NCI-H1436 treated with DMSO at 0.1 percent for 48 hours (cell line): ENCODE measurements at places on chromosomes 6 and 20.
A peak's percentile ranks its signal among the peaks of the same experiment; 100 is the strongest.

DNA sequence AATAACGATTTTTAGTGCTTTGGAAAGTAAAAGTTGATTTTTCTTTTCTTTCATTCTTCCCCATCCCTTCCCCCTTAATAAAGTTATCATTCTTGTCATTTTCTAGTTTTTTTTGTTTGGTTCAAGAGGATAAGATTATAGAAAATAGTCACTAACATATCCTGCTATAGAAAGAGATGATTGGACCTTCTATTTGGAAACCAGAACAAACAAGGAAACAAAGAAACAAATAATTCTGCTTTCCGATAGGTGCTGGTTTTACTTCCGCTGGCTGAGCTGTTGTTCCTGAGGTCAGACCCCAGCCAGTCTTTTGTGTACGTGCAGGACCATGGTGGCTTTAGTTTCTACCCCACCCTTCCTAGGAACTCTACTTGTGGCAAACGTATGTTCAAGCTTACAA is at the start of gene CDH26:
Gene CDH26, plus strand, starts transcription at position 301 of the 400 bp plus-strand sequence. CDS start 304 bp downstream, outside the sequence.
- no peak for DNase-seq

DNA sequence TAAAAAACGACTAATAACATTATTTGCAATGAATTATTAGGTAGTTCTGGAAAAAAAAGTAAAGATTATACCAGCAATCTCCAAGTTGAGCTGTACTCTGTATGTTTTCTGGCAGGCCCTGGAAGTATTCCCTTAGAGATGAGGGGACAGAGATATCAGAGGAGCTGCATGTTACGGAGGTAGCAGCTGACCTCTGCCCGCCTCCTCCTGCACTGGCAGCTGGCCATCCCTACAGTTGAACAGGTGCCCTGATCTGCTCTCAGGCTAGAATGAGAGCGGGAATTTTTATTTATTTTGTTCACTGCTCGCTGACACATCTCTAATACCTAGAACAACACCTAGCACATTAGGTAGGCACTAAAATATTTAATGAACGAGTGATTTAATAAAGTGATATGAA is 23.1 kb downstream of the FBXL4 start:
- DNase-seq = no peak

- DNase-seq = no peak
Measured at GRCh38 chr6:132764370-132764769, 6.7 kb upstream of the VNN2 start.

DNA sequence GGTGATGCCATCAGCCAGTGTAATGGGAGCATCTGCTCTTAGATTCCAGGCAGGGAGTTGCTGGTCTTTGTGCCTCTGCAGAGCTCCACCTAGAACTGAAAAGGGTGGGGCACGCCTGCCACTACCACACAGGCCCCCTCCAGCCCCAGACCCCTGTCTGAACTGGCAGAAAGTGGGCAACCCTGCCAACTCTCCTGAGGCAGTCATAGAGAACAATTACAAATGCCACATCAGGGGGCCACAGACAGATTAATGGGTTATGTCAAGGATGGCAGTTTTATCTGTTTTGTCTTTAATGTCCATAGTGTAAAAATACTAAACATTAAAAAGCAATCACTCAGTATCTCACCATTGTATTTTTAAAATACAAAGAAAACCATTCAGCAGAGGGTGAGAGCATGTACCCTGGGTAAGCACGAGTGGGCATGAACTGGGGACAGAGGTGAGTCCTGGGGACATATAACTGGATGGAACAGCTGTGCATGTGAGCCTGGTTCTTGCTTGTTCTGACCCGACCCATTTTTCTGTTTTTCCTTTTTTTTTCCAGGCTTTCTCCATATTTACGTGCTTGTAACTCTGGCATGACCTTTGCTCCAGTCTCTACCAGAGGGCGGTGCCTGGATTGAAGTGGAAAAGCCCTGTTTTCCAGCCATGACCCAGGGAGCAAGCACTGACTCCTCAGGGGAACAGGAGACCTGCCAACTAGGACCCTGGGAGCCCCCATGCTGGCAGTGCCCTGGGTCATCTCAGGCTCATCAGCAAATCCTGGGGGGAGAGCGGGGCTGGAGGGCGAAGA is 8.2 kb downstream of the TRAF3IP2 start:
- DNase-seq = no peak

GRCh38 chr20:53866794-53867740 is 203.3 kb downstream of the BCAS1 start:
- DNase-seq = peak; percentile 32

DNA sequence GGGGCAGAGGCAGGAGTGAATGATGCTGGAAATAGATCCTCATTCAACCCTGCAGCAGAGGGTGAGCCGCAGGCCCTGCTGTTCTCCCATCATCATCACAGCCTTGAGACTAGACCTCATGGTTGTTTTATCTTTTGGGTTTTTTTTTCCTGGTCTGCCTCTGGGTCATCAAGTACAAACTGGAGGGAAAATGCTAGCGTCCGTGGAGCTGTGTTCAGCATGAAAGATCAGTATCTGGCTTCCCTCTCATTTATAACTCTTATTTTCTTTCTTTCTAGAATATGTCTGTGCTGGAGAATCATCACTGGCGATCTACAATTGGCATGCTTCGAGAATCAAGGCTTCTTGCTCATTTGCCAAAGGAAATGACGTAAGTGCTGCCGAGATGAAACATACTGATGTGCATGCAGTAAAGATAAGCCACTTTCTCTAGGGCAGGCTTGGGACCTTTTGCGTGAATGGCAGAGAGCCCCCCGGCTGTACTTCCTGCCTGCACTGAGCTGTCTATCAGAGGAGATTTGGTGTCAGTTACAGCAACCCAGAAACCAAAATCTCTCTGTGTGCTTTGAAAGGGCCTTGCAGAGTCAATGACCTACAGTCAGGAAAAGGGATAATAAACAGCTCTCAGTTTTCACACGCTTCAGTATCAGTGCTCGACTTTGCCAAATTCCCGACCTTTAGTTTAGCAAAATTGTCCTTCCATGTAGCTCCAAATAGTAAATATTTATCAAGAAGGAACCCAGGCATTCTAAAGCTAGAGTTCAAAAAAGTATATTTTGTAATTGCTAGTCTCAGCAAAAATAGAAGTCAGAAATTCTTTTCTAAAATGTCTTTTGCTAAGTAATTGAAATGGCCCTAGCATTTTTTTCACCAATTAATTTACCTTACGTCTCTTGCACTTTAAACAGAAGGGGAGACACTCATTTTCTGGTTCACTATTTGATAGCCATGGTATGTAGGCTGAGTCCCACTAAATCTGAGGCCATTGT is 76.3 kb downstream of the MTFR2 start:
- DNase-seq = no peak

GRCh38 chr6:125727216-125727615 is 22.2 kb upstream of the HEY2 start:
- no peak for DNase-seq

GRCh38 chr6:35170891-35171290 is 29.8 kb upstream of the TCP11 start:
- no peak for DNase-seq

GRCh38 chr20:25571240-25571639 is 14.1 kb downstream of the NINL start:
- DNase-seq = no peak

DNA sequence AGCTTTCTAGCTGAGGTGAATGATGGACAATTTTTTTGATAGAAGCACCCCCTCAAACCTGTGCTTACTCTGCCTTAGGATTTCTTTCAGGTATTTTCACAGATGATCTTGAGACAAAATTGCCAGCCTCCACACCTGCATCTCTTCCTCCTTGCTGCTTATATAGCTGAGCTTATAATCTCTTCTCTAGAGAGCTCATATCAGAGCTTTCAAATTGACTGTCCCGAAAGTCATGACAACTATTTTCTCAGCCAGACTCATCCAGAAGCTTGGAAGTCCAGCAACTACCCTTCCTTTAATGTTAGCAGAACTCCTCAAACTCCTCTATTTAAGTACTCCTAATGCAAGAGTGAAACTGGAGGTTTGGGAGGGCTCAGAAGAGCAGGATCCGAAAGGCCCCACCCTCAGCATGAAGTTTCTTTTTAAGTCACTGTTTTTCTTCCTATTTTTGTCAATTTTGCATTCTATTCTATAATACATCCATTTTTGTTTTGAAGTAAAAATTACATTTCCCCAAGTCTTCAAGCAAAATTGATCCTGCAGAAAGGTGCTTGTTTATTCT is 12.7 kb downstream of the CGA start:
- DNase-seq = no peak

DNA sequence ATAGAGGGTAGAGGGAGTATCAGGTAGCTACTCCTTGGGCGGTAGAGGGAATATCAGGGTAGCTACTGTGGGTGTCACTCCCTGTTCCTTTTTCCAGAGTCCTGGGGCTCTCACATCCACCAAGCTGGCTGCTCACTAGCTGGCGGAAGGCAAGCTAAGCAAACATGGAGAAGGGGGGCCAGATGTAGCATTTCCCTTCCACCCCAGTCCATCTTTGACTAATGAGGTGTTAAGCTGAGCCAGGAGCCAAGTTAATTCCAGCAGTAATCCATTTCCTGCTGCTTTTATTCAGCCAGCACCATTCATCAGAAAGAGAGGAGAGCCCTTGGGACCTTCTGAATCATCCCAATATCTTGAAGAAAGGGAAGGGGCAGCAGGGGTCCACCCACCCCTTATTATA is 330.0 kb downstream of the ZFAND3 start:
- DNase-seq = no peak

- no peak for DNase-seq
Measured at GRCh38 chr20:35571555-35571954, 29.7 kb downstream of the ERGIC3 start.

DNA sequence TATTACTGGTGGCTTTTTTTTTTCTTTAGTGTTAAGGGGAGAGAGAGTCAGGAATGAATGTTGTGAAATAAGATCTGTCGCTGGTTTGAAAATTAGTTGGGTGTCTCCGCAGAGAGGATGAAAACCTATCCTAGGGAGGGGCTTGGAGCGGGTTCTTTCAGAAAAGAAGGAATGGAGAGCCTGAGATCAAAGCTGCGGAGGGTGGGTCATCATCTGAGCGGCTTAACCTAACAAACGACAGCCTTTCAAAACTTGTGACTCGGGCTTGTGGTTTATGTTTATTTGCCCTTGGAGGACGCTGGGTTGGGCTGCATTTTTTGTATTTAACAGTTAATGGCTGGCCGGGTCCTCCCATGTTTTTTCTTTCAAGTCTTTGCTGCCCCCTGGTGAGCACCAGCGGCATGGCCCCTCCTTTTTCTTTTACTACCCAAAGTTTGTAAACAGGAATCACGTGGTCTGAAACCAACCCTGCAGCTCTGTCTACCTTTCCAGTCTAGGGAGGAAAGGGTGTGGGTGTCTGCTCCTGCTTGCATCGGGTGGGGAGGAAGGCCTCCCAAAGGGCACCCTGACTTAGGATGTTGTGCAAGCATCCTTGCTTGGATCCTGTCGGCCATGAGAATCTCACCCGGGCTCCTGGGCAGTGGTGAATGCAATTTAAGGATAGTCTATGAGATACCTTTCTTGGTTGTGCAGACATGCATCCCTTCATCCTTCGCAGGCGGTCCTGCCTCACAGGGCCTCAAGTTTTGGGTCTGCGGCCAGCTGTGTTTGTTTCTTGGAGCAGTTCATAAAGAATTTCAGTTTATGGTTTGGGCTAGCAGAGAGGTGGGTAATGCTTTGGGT is 2.2 kb downstream of the PIM1 start:
- DNase-seq = peak; percentile 56

- DNase-seq = no peak
Measured at GRCh38 chr6:16227048-16227562, 11.3 kb upstream of the GMPR start.

- no peak for DNase-seq
Measured at GRCh38 chr6:84733889-84734288, 30.5 kb downstream of the TBX18 start.

DNA sequence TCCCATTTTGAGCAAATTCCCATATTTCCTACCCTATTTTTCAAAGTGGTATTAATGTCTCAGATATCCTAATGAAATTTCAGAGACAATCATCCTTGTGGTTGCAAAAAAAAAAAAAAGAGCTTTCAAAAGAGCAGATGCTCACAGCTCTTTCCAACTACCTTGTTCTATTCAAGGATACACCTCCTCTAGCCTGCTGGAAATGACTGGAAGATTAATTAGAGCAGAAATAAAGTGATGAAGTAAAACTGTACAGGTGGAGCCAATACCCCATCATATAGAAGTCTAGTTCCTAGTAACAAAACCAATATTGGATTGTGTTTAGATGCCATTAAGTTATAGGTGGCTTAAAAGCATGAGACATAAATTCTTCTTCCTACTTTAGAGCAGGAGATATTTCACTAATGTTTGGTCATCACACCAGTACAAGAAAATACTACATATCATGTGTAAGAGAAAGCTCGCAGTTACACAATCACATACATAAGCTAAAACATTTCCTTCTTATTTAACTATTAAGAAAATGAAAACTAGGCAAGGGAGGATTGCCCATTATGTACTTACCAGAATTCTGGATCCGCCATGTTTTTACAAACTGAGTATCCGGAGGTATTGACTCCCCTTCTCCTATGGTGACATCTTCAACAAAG is 42.4 kb downstream of the ILRUN start:
- DNase-seq = no peak

- DNase-seq = no peak
Measured at GRCh38 chr6:7649037-7649810, 59.2 kb downstream of the SNRNP48 start.

DNA sequence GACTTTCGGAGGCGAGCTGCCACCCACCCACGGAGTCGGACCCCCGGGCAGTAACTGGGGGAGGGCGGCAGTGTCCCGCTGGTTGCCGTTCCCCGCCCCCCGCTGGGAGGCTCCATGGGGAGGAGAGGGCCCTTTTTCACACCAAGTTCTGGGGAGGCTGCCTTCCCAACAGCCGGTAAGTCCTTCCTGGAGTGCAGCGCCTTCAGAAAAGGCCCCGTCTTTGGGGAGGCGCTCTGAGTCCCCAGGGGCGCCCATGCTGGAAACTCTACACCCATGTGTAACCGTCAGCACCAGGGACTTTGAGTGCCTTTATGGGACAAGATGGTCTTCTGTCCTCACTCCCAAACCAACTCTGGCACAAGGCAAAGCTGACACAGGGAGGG is 430 bp upstream of the SOX18 start:
- DNase-seq = no peak

DNA sequence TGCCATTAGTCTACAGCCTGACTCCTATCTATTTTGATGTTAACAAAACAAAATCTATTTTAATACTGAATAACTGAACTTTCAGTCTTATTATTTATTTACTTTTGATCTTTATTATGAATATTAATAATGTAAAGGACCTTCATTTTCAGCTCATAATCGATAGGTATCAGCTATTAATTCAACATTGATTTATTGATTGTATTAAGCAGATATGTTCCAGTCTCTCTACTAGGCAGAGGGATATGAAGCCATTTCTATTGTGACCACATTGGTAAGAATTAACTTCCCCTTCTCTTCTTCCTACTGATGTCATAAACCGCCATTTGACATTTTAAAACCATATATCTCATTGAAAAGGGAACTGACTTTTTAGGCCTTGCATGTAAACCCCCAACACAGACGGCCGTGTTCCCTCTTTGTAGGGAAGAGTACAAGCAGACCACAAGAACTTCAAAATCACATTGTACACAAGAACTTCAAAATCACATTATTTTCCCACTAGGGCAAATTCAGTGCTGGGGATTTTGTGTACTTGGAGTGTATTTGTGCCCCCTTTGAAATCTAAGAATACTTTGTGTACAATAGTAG is 69.5 kb upstream of the FABP7 start:
- no peak for DNase-seq
